Activated CD8-positive, alpha-beta memory T cell treated with anti-CD3 and anti-CD28 coated beads, Interleukin-2, amount 10 ng/mL, durations not matched to agents 7 days and 5 days (primary cell): ENCODE measurements at places on chromosomes 6 and 20. TPM values are rescaled to one million over a fixed set of nuclear protein-coding genes. Genes with fewer than 3 reads are reported as not detected.

DNA sequence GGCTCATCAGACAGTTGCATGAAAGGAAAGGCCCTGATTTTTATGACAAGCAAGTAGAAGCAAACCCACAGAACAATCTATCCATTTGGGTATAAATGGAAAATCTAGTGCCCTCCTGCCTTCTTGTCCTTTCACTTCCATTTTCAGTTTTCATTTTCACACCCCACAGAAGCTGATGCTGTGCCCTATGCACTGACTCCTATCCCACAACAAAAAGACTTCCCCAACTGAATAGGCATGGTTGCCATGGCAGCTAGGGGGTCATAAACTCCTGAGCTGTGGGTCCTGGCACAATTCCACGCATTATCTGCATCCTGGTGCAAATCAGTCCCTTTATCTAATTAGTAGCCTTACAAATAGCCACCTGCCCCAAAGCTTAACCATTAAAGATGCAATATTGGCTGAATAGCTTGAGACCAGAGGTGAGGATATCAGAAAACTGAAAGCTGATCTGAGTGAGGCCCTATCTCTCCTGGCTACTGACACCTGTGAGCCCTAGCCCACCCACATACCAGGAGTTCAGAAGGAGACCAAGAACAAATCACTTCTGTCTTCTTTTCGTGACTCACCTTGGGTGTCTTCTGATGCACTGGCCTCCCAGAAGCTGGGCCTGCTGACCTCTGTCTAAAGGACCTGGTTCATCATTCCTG is 34.9 kb upstream of the HEY2 start:
- H3K4me3 ChIP-seq = no peak overlapping the region
- H3K36me3 ChIP-seq = no peaks in the 10 kb centered on the region
- no peak for DNase-seq
- peaks cover 14% of the 10 kb centered on the region for H3K4me1 ChIP-seq

The PARD6B gene
- total RNA-seq = 4.6 TPM

The PAK1IP1 gene
- 22.8 TPM for total RNA-seq

GRCh38 chr6:141394565-141395051 is 738.1 kb upstream of the GJE1 start:
- DNase-seq = no peak
- no peaks in the 10 kb centered on the region for H3K4me1 ChIP-seq
- H3K4me3 ChIP-seq = no peak overlapping the region
